ENCODE measurements at places on chromosomes 12 and 14.

DNA sequence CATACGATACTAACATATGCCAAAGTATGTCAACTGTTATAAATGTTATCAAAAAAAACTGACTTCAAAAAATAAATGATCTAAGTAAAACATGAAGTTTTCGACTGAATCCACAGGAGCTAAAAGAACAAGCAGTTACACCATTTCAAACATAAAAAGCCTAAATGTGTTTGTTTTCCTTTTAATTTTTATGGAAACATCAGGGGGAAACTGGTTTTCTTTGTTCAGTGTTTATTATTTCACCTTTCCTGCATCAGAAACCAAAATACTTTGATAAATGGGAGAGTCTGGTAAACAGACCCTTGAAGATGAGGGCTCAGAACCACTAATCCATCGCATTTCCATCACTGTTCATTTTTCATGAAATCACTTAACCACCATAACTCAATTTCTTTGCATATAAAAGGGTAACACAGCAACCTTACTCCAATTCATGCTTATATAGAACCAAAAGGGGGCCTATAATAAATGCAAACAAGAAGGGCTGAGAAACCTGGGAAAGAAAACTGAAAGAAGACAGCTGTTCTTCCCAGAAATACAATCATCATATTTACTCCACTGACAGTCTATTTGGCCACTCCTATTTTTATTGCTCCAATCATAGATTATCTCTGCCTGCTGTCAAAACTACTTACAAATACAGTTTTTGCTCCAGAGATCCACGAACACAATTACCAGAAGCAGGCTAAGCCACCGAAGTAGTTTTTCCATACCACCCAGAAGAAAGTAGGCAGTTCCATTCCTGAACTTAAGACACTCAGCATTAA, 17.0 kb downstream of the FGD6 start:
- DNase-seq, result peak; percentile 14

DNA sequence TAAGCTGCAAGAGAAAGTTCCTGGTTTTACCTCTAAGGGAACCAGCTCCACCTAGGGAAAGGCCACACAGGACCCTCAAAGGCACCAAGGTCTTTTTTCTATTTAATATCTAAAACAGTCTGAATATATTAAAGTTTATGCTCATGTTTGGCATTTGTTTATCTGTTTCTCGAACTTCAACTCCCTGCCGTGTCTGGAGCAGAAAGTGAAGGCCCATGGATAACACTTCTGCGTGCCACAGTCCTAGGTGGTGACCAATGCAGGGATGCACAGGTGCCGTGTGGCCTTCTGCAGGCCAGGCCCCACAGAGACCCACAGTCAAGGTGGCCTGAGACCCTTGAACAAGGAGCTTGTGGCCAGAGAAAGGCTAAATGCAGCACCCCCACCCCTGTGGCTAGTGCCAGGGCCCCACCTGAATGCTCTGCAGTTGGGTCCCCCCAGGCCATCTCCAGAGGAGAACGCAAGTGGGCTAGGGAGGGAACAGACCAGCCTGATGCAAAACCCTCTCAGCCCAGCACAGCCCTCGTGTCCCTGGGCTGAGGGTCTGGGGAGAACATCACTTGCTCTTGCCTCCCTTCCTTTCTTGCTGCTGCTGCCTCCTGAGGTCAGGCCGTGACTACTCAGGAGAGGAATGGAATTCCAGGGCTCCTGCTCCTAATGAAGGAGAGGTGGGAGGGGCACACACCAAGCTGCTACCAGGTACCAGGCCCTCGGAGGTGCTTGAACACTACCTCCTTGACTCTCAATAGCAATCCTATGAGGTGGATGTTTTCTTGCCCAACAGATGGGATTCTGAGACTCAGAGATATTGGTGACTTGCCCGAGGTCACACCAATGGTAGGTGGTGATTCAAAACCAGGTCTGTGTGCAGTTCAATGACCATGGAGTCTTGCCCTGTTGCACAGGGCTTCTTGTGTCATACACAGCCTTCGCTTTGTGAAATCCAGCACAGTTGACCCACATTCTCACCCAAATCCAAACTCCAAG, 45.4 kb downstream of the PSMA6 start:
- DNase-seq, result no peak

DNA sequence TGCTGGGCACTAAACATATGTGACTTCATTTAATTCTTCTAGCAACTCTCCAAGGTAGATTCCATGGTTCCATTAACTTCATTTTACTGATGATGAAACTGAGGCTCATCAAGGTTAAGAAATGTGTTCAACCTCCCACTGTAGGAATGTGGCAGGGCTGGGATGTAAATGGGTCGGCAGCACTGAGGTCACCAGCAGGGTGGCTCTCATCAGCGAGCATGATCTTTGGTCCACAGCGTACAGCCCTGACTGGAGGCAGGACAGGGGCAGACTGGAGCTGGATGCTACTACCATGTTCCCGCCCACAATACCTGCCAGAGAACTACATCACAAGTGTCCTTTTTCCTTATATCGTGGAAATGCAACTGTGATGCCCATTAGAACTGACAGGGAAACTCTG, 4.6 kb downstream of the APPL2 start:
- DNase-seq, result no peak

GRCh38 chr14:103606963-103607668, 21.9 kb upstream of the KLC1 start:
- DNase-seq, result peak; percentile 93

DNA sequence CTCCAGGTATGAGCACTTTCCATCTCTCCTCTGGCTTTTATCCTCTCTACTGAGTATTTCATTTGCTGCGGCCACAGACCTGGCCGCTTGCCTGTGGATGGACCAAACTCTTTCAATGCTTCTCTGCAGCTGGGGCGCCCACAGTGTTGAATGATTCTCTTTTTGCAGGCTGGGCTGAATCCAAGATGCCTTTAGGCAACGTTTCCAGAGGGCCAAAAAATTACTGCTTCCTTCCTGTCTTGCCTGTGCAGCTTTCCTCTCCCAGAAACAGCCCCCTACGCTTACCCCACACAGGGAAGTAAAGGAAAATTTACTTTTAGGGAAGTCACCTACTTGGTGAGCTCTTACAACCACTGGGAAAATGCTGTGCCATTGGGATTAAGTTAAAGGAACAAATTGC, 55.6 kb upstream of the JDP2 start:
- DNase-seq, result no peak

GRCh38 chr14:68762953-68763764, 29.7 kb downstream of the ZFP36L1 start:
- peak; percentile 80 for DNase-seq

DNA sequence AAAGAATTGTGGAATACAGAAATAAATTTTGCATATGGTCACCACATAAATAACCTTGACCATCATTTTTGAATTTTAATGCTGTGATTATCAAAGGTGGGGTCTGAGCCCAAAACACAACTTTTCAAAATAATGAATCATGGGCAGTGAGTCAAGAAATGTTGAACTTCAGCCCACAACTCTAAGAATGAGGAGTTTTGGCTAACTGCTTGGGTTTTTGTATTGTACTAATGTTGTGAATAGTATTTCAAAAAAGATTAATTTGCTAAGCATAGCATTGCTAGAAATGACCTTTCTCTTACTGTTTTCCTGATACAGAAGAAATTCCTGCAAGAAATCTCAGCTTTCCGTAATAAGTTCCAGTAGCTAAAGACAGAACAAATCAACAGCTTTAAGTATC, 24.4 kb upstream of the YARS2 start:
- DNase-seq, result peak; percentile 7

GRCh38 chr14:92387578-92387977, 64.6 kb downstream of the SLC24A4 start:
- no peak for DNase-seq

- DNase-seq, result peak; percentile 5
Observed at GRCh38 chr14:33134975-33135374, 196.3 kb downstream of the NPAS3 start.

GRCh38 chr12:60072911-60073310, 477.1 kb downstream of the SLC16A7 start:
- DNase-seq, result peak; percentile 22

GRCh38 chr12:111819191-111820158, 22.6 kb upstream of the MAPKAPK5 start:
- no peak for DNase-seq

GRCh38 chr12:72261885-72262284, 10.3 kb upstream of the TRHDE start:
- DNase-seq, result no peak

- DNase-seq, result no peak
Observed at GRCh38 chr12:97109441-97109840, 202.4 kb downstream of the NEDD1 start.

- no peak for DNase-seq
Observed at GRCh38 chr12:23626791-23627190, 322.7 kb downstream of the SOX5 start.

- DNase-seq, result no peak
Observed at GRCh38 chr14:93938751-93939303, 11.7 kb downstream of the FAM181A start.

GRCh38 chr12:30898846-30899245, 27.7 kb upstream of the TSPAN11 start:
- peak; percentile 26 for DNase-seq

DNA sequence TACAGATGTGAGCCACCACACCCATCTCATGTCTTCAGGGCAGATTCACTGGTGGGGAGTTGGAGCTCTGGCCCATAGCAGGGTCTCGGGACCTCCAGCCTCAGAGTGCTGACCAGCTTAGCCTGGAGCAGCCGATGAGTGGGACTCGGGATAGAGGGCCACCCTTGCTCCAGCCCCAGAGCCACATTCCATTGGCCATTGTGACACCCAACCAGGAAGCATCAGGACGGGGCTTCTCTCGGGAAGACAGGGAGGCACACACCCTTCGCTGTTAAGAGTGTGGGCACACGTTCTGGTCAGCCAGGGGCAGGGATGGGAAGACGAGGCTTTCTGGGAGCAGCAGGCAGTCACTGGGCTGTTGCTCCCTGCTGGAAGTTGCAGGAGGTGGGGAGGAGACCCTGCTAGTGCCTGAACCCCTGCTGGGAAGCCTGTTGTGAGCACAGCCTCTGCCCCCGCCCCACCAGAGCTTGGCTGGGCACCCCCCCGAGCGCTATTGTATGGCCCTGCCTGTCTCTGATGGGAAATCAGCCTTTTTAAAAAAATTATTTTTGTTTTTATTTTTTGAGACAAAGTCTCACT, 1.6 kb downstream of the ADGRD1 start:
- no peak for DNase-seq

- DNase-seq, result no peak
Observed at GRCh38 chr12:1593174-1594005, 991 bp downstream of the FBXL14 start.

DNA sequence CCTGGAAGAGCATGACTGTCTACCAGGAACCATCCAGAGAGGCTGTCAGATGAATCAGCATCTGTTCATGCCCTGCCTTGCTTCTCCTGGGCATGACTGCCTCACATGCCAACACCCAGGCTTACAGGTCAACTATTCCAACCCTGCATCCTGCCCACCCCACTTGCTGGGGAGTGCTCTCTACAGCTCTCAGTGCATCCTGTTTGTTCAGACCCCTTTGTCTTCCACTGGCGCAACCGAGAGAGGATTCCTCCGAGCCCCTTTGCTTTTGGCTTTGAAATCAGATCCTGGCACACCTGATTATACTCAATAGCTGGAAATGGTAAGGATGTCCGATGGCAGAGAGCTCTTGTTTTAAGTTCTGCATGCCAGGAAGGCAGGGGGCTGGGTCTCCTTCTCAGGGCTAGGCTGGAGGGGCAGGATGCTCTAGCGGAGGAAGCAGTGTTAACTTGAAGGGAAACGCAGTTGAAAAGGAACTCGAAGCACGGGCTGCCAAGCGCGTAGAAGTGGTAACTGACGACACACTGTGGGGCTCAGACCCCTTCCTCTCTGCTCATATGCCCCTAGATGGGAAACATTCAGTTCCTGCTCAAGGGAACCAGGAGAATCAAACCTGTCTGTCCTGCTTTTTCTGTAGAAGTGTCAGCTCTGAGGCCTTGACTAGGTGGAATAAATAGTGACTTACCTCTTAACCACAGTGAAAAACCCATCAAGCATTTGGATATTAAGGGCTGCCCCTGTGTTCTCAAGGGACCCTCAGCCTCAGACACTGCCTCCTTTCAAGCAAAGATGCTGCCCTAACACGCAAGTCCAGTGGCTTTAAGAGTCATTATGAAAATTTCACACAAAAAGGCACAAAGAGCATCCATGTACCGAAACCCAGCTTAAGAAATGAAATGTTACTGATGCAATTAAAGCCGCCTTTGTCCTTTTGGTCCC, 297.5 kb downstream of the ZFP36L1 start:
- no peak for DNase-seq

DNA sequence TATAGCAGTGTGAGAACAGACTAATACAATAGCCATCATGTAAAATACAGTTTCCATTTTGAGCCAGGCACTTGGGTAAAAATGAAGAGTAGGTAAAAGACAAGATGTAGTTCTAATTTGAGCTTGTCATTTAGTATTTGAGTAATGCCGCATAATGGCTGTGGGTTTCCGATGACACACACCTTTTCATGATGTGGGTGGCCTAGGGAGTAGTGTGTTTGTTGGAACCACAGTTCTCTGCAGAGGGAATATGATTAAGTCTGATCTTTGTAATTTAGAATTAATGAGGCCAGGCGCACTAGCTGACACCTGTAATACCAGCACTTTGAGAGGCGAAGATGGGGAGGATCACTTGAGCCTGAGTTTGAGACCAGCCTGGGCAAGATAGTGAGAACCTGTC, 61.8 kb downstream of the RCOR1 start:
- no peak for DNase-seq
